ENCODE measurements at places on chromosomes 5 and 9.

- DNase-seq, result peak; percentile 81
These were observed at the start of gene AUH for GRCh38 chr9:91361291-91362050. AUH (minus strand) TSS chr9:91361918; CDS start chr9:91361889, 29 bp downstream.

DNA sequence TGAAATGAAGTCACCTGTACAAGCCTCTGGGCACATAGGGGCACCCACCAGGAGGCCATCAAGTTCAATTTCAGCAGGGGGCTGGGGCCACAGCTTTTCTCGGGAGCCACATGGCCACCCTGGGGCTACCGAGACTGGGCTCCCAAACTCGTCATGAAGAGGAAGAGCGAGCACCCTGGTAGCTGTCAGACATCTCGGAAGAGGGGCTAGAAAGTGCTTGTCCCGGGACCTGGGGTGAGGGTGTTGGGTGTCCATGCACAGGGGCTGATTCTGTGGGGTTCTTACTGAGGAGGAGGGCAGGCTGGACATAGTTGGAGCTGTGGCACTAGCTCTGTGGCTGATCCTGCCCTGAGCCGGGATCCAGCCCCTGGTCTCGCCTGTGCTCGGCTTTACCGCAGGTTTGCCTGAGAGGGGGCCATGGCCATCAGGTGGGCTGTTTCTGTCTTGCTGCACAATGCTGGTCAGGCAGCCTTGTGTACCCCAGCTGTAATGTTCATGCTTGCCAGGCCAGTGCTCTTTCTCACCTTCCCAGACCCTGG lies 70.3 kb downstream of the PHF2 start:
- DNase-seq, result no peak

DNA sequence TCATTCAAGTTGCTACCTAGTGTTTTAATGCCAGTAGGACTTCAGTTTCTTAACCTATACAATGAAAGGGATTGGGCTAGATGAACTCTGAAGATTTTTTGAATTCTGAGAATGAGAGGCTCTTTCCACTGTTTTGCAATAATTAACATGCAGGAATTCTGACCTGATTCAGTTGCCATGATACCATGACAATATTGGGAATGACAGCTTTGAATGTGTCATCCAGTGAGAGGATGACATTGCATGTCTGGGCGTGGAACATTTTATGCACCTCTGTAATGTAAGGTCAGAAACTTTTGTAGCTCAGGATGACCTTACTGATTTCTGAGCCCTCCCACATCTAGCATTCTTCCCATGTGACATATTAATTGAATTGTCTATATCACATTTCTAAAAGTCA lies 30.6 kb upstream of the SPINK5 start:
- DNase-seq, result no peak

GRCh38 chr5:55668356-55668755 lies 43.8 kb downstream of the SLC38A9 start:
- DNase-seq, result no peak

DNA sequence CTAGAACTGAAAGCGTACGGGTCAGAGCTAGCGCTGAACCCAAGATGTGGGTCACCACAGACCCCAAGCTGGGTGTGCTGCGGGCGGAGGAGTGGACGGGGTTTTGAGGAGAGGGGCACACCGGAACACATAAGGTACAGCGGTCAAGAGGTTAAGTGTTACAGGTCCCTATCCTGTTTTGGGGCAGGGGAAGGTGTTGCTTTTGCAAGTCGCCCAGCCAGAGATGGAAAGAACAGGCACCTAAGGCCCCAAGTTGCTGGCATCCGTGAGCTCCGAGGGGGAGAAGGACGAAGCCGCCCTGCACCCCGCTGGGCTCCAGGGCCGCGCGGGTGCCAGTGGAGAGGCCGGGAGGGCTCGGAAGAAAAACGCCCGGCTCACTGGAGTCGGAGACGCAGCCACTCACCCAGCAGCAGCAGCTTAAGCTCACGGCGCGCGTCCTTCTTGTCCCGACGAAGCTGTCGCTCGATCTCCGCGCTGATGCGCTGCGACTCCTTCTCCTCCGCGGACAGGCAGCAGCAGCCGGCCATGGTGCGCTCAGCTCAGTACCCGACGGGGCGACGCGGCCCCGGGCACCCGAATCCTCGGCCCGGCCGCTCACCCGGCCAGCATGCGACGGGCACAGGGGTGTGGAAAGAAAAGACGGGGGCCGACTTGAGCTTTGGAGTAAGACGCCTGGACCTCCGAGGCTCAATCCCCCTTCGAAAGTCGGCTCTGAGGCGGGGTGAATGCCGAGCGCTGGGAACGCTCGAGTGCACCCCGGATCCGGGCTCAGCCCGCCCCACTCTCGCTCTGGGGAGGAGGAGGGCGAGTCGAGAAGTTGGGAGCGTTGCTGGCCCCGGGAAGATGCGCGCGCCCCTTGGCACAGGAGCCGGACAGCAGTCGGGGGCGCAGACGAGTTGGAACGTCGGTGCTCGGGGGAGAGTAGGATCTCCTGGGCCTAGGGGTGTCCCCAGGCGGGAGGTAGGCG lies 572 bp downstream of the GNA14 start:
- no peak for DNase-seq

DNA sequence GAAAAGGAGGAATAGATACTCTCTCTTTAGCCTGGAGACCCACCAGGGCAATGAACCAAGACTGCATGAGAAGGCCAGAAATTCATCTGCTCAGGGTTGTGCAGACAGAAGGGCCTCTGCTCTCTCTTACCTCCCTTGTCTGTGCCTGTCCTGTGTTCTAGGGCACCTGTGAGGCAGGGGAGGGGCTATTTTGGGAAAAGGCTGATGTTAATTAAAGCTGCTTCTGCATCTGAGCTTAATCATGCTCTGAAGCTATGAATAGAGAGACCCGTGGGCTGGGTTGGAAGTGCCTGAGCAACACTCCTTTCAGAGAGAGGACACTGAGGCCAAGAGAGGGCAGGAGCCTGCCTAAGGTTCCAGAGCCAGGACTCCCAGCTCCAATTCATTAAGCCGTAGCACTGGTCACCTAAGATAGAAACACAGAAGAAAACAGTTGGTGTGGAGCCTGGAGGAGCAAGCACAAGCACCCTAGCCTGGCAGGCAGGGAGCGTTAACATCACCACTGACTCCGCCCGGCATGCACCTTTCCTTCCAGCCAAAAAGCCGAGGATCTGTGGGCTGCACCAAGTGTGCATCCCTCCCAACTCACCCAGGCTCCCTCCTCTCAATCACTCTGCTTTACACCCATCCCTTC lies 31.4 kb upstream of the STING1 start:
- DNase-seq, result no peak

- DNase-seq, result no peak
These were observed 15.6 kb downstream of the PTGS1 start for GRCh38 chr9:122386311-122386872.

DNA sequence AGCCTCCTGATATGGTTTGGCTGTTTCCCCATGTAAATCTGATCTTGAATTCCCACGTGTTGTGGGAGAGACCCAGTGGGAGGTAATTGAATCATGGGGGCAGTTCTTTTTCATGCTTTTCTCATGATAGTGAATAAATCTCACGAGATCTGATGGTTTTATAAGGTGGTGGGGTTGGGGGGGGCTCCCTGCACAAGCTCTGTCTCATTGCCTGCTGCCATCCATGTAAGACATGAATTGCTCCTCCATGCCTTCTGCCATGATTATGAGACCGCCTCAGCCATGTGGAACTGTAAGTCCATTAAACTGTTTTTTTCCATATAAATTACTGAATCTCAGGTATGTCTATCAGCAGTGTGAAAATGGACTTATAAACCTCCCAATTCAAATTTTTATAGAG lies 12.8 kb downstream of the XRCC4 start:
- DNase-seq, result no peak

- DNase-seq, result no peak
These were observed 795.0 kb downstream of the EFNA5 start for GRCh38 chr5:106875591-106876297.

DNA sequence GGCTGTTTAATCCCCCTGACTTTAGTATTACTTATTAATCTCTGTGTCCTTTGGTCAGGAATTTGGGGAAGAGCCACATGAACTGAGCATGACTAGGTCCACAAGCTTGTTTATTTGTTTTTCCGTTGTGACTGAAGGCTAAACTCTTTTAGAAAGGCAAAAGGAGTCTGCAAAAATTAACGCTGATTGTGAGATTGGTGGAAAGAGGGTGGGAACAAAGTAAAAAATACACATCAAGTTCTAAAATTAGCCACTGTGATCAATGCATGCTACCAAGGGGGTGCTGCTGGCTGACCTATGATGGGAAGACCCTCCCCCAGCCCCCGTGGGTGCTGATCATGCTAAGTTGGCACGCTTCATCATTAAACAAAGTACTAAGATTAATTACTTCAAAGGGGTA lies 356.8 kb downstream of the ADGRV1 start:
- DNase-seq, result no peak

- no peak for DNase-seq
These were observed 319.3 kb upstream of the RPS23 start for GRCh38 chr5:82597437-82597836.

DNA sequence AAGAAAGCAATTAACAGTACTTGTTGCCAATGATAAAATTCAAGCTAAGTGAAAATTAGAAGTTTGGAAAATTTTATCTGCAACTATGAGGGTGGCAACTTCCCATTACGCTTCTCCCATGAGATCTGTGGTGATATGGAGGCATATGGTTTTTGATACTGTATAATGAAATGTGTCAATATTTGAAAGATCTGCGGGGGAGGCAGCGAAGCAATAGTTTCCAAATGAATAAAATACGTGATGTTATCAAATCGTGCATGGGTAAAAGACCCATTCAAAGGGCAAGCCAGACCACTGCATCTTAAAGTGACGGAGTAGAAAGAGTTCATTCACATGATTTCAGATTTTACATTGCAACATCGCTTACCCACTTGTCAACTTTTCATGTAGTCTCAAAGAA lies 20.9 kb upstream of the BOD1 start:
- no peak for DNase-seq

- peak; percentile 28 for DNase-seq
These were observed 7.5 kb downstream of the SURF4 start for GRCh38 chr9:133368249-133368881.

- DNase-seq, result no peak
These were observed 1078.8 kb downstream of the TAF11L14 start for GRCh38 chr5:18712936-18713485.

DNA sequence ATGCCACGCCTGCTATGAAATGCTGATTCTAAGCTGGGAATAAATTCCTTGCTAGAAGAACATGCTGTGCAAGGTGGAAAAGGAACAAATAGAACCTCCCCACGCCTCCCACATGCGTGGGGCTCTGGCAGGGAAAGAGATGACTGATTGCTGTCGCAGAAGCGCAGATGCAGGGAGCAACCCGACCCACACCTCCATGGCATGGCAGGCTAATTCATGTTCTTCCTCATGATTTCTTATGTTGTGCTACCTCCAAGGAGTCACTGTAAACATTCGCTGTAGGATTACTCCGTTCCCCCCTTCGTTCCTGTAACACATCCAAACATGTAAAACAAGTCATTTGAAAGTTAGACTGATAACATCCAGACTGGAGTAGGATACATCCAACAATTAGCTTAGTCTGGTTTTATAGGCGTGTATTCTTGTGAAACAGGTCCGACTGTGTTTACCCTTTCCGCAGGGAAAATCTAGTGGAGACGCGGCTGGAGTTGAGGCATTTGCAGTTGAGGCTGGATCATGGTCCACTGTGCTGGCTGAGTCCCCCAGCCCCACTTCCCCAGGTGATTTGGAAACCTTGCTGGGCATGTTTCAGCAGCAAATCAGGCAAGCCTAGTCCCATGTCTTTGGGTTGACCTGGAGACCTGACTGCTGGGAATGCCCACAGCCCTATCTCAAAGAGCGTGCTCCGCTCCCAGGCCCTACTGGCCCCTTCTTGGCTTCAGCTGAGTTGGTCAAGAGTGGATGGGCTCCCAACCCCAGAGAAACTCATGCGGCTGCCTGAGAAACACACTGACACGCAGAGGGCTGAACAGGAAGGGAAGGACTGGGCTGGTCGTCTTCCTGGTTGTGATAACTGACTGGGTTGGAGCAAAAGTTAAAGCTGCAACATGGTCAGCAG lies 24.8 kb upstream of the ANKRD33B start:
- no peak for DNase-seq

DNA sequence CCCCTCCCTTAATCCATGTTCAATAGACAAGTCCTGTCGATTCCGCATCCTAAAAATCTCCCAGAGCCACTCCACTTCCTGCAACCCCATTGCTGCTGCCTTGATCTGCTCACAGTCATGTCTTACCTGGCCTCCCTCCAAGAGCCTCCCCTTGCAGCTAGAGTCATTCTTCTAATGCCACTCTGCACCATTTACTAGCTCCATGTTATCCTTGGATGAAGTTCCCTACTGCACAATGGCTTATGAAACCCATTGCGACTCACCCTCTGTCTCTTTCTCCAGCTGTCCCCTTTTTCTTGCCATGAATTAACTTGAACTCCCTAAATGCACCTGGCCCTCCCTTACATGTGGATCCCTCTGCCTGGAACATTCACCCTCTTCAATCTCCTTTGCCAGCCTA lies 39.5 kb downstream of the MEGF10 start:
- no peak for DNase-seq

DNA sequence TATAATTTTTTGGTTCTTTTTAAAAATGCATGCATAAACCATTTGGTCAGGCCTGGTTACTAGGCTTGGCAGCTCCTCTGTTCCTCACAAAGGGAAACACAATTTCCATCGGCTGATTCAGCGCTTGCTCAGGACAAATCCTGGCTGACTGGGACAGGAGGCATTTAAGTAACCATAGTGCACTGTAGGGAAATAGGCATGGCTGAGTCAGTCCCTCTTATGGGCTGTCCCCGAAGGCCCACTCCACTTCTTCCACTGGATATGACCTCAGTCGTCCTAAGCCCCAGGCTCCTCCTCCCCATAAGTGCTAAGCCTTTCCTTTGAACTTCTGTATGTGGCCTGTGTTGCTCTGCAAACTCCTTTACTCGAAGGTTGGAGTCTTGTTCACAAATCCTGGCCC lies 71.2 kb upstream of the GLIS3 start:
- no peak for DNase-seq

GRCh38 chr5:62340979-62341378 lies 35.0 kb downstream of the KIF2A start:
- DNase-seq, result no peak

- DNase-seq, result no peak
These were observed 15.0 kb downstream of the HMHB1 start for GRCh38 chr5:143826951-143827444.

GRCh38 chr5:176371621-176372539 lies 6.6 kb downstream of the ARL10 start:
- DNase-seq, result no peak

Measured in NCI-H1930 (cell line).